ENCODE measurements at places on chromosomes 1 and 21.
A peak's percentile ranks its signal among the peaks of the same experiment; 100 is the strongest.

- DNase-seq, result no peak
Measured at GRCh38 chr1:21327566-21328323, 37.5 kb upstream of the ECE1 start.

DNA sequence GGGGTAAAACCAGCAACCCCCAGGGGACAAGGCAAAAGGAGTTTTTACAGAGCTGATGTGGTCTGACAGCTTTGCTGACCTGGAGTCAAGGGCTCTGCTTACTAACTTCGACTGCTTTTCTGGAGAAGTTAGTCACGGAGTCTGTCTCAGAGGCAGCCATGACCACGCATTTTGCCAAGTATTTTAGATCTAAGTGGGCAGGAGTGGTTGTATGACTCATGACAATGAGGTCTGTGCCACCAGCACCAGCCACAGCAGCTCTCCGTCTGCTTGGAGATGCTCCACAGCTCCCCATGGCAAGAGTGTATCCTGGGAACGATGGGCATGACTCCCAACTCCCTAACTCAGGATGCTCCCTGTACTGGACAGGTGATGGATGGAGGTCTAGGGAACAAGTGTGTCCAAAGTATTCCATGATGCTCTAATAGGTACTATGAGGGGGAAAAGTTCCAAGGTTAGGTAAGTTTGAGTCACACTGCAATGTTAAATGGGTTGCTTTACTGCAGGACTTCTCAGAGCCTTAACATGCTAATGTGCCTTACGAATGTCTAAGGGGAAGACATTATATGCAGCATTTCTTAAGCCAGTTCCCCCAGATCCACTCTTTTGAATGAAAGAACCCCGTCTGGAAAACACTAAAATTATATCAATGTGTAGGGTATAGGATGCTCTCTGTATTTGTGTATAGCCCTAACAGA lies 359.0 kb downstream of the HHAT start:
- no peak for DNase-seq

GRCh38 chr21:45010096-45010495 lies 64.3 kb upstream of the ADARB1 start:
- no peak for DNase-seq

GRCh38 chr21:43814215-43815106 lies 25.1 kb downstream of the RRP1 start:
- no peak for DNase-seq

- DNase-seq, result no peak
Measured at GRCh38 chr1:20279509-20279908, 11.2 kb upstream of the VWA5B1 start.

DNA sequence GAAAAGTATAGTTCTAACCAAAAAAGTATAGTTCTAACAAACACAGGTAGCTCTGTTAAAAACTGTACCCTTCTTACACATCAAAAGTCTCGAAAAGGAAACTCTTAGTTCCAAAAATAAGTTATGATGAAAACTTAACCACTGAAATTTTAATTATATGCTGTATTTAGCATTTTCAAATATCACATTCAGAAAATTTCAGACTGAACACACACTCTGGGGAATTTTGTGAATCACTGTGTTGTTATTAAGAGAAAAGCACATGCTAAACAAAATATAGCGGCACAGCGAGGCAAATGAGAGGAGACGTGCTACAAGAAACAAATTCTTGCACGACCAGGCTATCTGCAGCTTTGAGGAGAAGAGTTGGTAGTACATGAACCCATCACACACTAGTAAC lies 30.4 kb downstream of the VAV3 start:
- no peak for DNase-seq

GRCh38 chr1:75707191-75707590 lies 17.3 kb upstream of the ACADM start:
- no peak for DNase-seq

- no peak for DNase-seq
Measured at GRCh38 chr1:210705086-210705485, 376.4 kb downstream of the HHAT start.

DNA sequence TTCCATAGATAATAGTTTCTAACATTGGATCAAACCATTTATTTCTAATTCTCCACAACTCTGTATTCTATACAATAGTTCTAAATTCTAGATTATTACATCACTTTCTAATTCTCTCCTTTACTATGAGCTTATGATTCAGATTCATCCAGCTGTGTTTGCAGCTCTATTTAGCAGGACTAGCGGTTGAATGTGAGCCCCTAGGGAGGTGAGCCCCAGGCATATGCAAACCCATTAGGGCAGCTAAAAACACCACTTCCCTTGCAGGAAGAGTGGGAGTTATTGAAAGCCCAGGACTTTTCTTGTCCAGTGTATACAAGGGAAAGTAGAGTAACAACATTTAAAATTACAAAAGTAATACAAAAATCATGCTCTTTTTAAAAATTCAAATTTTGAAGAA lies 56.9 kb downstream of the KRTAP19-8 start:
- DNase-seq, result no peak

GRCh38 chr1:22685591-22686059 lies 25.0 kb upstream of the EPHB2 start:
- DNase-seq, result no peak

DNA sequence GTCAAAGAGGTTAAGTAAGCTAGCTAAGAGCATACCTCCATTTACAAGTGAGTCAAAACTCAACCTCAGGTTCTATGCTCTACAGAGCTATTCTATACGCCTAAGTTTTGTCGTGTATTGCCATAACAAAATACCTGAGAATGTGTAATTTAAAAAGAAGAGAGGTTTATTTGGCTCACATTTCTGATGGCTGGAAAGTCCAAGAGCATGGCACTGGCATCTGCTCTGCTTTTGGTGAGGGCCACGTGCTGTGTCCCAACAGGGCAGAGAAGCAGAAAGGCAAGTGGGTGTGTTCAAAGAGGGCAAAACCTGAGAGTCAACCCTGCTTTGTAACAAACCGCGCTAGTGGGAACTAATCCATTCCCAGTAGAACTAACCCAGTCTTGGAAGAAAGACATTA lies 60.9 kb upstream of the POU2F1 start:
- no peak for DNase-seq

DNA sequence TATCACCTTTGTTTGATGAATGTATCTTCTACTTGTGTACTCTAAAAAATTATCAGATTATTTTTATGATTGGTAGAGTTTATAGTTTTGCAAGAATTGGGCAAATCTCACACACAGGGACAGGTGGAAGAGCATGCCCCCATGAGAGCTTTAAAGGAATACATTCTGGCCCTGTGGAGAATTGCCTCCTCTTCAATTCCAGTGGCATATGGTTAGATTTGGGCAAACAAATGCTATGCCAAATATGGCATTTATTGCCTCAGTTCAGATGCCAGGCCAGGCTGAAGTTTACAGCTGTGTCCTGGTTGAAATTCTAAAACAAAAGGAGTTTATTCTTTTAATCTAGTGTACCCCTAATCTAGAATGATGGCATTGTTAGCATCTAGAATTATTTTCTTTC lies 162.4 kb upstream of the CACYBP start:
- no peak for DNase-seq

GRCh38 chr1:182611787-182612186 lies 7.6 kb upstream of the RGS16 start:
- no peak for DNase-seq

GRCh38 chr1:221708076-221708571 lies 33.8 kb downstream of the DUSP10 start:
- DNase-seq, result no peak

GRCh38 chr1:53765657-53766056 lies 26.7 kb upstream of the GLIS1 start:
- no peak for DNase-seq

- peak; percentile 66 for DNase-seq
Measured at GRCh38 chr21:38165466-38166172, 91.2 kb upstream of the KCNJ15 start.

- DNase-seq, result no peak
Measured at GRCh38 chr21:42621819-42622177, 31.6 kb upstream of the PDE9A start.
